ENCODE measurements at places on chromosomes 3 and 15. TPM values are rescaled to one million over a fixed set of nuclear protein-coding genes. Genes with fewer than 3 reads are reported as not detected.

Gene CTXND1
- polyA plus RNA-seq: 0.04 TPM

Gene UROC1
- not detected for polyA plus RNA-seq

Gene NFKBIZ
- polyA plus RNA-seq: 10.1 TPM

Gene DISP2
- polyA plus RNA-seq: 0.19 TPM

Gene C2CD4B
- polyA plus RNA-seq: not detected

Gene LHFPL4
- polyA plus RNA-seq: not detected

Gene GLDN
- not detected for polyA plus RNA-seq

Gene ONECUT1
- not detected for polyA plus RNA-seq

Gene WDR49
- polyA plus RNA-seq: not detected

Gene SH3GL3
- polyA plus RNA-seq: not detected

Gene C3orf49
- not detected for polyA plus RNA-seq

Gene BCL2A1
- polyA plus RNA-seq: 75.8 TPM

Gene C3orf70
- 0.10 TPM for polyA plus RNA-seq

Gene DGKG
- polyA plus RNA-seq: 2.5 TPM

Gene GABRB3
- not detected for polyA plus RNA-seq

Gene PLA2G4D
- polyA plus RNA-seq: not detected

Data from IgD-negative memory B cell (primary cell).